ENCODE measurements at places on chromosomes 1 and 21. TPM values are rescaled to one million over a fixed set of nuclear protein-coding genes. Genes with fewer than 3 reads are reported as not detected.

Gene CACNA1S
- 0.12 TPM for total RNA-seq

Gene ST6GALNAC5
- 36.6 TPM for total RNA-seq

Gene CNR2
- total RNA-seq = not detected

GRCh38 chr1:21206117-21206516 lies 29.4 kb upstream of the EIF4G3 start:
- H3K27ac ChIP-seq = no peak overlapping the region
- no peak overlapping the region for H3K4me3 ChIP-seq
- H3K36me3 ChIP-seq = no peaks in the 10 kb centered on the region
- DNase-seq = no peak
- H3K27me3 ChIP-seq = no peaks in the 10 kb centered on the region

- H3K4me3 ChIP-seq = peak within 1 kb of the TSS; percentile 87
- H3K4me1 ChIP-seq = peaks cover 25% of the 10 kb centered on the region
- no peaks in the 10 kb centered on the region for H3K36me3 ChIP-seq
- peak within 1 kb of the TSS; percentile 86 for H3K27ac ChIP-seq
- H3K27me3 ChIP-seq = no peaks in the 10 kb centered on the region
These were observed at the start of gene PLOD1 for GRCh38 chr1:11934302-11935056. TSS of gene PLOD1 (plus strand) at chr1:11934717. CDS start at chr1:11934780, 63 bp downstream.

DNA sequence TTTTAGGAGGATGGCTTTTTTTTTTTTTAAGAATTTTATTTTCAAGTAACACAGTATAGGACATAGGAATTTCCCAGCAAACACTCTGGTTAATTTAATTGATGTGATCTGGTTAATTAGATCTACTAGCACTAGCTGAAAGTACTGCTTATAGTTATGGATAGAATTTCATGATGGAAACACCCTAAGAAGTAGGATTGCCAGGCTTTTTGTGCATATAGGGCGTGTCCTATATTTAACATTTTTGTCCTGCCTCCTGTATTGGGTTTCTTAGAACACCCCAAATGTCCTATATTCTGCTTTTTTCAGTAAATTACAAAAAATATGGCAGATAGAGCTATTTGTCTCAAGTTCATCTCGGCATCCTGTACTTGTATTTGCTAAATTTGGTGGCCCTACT lies 13.5 kb upstream of the AXDND1 start:
- no peak overlapping the region for H3K4me3 ChIP-seq
- peaks cover 24% of the 10 kb centered on the region for H3K36me3 ChIP-seq
- DNase-seq = no peak
- no peak overlapping the region for H3K27ac ChIP-seq
- H3K4me1 ChIP-seq = no peaks in the 10 kb centered on the region

- H3K4me1 ChIP-seq = no peaks in the 10 kb centered on the region
- no peak for DNase-seq
- no peaks in the 10 kb centered on the region for H3K36me3 ChIP-seq
These were observed 128.0 kb downstream of the SLC44A5 start for GRCh38 chr1:75482951-75483350.

DNA sequence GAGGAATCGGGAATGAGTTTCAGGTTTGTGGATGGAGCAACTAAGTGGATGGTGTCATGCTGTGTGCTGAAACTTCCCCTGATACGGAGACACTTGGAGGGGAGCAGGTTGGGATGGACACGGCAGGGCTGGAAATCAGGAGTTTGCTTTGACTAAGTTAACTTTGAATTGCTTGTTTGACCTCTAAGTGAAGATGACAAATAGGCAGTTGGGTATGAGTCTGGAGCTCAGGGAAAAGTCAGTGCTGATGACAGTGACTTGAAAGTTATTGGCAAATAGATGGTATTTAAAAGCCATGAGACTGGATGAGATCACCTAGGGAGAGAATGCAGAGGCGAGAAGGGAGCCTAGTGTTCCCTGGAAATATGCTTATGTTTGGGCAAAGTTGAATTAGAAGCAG lies 12.8 kb upstream of the ZSCAN20 start:
- H3K27ac ChIP-seq = no peak overlapping the region

DNA sequence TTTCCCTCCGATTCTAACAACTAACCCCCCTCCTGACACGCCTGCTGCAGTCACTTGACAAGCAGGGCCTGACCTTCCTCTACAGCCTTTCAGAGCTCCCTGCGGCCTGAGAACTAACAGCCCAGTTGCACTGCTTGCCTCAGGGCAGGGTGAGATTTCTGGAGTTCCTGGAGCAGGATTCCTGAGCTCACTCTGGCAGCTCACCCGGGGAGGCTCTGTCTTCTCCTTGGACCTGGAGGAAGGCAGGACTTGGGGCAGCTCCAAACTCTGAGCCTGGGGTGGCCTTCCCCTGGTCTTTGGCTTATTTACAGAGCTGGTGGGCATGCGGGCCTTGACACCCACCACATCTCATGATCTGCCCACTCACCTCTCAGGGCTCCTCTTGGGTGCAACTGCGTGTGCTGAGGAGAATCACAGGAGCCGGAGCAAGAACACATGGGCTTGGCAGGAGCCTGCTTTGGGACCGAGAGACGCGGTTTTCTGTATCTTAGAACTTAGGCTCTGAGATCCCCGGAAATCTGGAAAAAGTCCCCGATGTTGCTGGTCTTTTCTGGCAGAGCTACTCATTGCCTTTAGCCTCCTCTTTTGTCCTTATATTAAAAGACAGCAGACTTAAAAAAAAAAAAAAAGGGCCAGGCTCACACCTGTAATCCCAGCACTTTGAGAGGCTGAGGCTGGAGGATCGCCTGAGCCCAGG lies 13.1 kb upstream of the SLC25A34 start:
- no peaks in the 10 kb centered on the region for H3K4me1 ChIP-seq
- DNase-seq = no peak
- no peak overlapping the region for H3K4me3 ChIP-seq
- H3K27me3 ChIP-seq = no peaks in the 10 kb centered on the region
- peak overlapping the region; percentile 51 for H3K27ac ChIP-seq
- peaks cover 8% of the 10 kb centered on the region for H3K36me3 ChIP-seq

DNA sequence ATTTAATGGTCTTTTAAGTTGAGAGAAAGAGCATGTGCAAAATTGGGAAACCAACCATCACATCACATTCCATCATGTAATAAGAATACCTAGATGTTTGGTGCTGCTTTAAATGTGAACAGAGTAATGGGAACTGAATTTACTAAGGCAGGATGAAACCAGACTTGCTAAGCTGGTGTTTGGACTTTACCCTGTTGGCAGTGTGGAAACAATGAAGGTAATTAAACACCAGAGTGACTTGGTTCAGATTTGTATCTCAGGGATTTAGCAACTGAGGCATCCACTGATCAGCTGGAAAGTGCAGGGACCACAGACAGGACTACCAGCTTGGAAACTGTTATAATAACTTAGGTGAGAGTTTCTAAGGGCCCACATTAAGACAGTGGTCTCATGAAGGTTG lies 263.4 kb downstream of the OLFM3 start:
- H3K4me1 ChIP-seq = no peaks in the 10 kb centered on the region
- no peaks in the 10 kb centered on the region for H3K36me3 ChIP-seq
- H3K27ac ChIP-seq = no peak overlapping the region
- no peak overlapping the region for H3K4me3 ChIP-seq
- no peaks in the 10 kb centered on the region for H3K27me3 ChIP-seq

DNA sequence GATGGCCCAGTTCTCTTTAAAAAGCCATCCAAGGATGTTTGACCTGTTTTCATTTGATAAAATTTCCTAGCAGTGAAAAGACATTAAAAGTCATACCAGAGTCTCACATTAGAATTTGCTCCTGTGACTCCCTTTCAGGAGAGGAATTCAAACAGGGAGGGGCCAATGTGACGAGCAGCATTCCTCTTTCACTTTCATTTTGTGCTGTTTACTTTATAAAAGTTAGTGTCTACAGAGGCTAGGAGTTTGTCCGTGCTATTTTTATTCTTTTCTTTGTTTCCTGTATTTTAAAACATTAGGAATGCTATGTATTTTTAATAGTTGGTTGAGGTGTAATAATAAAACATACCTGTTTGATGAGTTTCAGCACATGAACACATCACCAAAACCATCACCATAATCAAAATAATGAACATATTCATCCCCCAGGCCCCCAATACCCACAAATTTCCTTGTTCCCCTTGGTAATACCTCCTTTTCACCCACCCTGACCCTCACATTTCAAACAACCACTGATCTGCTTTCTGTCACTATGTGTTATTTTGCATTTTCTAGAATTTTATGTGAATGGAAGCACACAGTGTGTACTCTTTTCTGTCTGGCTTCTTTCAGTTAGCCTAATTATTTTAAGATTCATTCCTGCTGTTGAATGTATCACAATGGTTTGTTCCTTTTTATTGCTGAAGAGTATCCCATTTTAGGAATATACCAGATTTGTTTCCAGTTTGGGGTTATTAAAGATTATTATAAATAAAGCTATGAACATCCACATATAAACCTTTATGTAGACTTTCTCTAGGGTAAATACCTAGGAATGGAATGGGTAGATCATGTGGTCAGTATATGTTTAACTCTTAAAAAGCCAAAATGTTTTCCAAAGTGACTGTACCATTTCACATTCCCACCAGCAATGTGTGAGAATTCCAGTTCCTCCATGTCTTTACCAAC lies 129.5 kb downstream of the TENT5C start:
- no peaks in the 10 kb centered on the region for H3K27me3 ChIP-seq
- H3K4me1 ChIP-seq = no peaks in the 10 kb centered on the region

- H3K4me1 ChIP-seq = no peaks in the 10 kb centered on the region
- peaks cover 59% of the 10 kb centered on the region for H3K27me3 ChIP-seq
- H3K4me3 ChIP-seq = no peak overlapping the region
- DNase-seq = no peak
- no peak overlapping the region for H3K27ac ChIP-seq
- H3K36me3 ChIP-seq = no peaks in the 10 kb centered on the region
These were observed 96.7 kb upstream of the IGSF21 start for GRCh38 chr1:18010945-18011344.

Data from type B pancreatic cell (in vitro differentiated cells).